ENCODE measurements at places on chromosomes 1 and 21. TPM values are rescaled to one million over a fixed set of nuclear protein-coding genes. Genes with fewer than 3 reads are reported as not detected.

Gene GBP5
- 0.32 TPM for total RNA-seq

Gene ANGPTL7
- not detected for total RNA-seq

Gene OR2T35
- total RNA-seq, result not detected

Gene PLEKHM2
- 61.8 TPM for total RNA-seq

Measured in fibroblast of villous mesenchyme (primary cell).